ENCODE measurements at places on chromosomes 16 and 17.
A peak's percentile ranks its signal among the peaks of the same experiment; 100 is the strongest.

GRCh38 chr16:85733839-85734170 is 17.1 kb downstream of the C16orf74 start:
- no peak for DNase-seq

DNA sequence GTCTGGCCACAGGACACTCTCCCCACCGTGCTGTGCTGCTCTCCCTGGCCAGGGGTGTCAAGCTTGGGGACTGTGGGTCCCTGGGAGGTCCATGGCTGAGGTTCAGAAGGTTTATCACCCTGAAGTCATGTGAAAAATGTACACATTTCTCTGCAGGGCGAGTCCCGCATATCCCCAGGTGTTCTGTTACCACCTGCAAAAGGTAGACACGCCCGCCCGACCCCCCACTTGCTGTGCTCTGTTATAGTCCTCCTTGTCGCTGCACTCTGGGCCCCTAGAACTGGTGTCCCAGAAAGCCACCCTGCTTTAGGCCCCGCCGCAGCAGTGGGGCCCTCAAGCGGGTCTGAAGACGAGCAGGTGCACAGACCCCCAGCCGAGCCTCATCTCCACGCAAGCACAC is 11.8 kb downstream of the JPT2 start:
- no peak for DNase-seq

DNA sequence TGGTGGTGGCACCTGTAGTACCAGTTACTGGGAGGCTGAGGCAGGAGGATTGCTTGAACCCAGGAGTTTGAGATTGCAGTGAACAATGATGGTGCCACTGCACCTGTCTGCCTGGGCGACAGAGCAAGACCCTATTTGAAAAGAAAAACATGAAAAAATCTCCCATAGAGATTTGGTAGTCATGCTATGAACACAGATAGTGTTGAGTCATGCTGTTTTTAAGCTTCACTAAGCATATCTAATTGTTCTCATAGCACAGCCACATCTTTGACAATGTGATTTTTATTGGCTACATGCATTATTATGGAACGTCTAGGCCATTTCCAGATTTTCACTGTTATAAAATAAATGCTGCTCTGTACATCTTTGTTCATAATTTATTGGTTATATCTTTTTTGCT is 6.0 kb downstream of the IL34 start:
- no peak for DNase-seq

DNA sequence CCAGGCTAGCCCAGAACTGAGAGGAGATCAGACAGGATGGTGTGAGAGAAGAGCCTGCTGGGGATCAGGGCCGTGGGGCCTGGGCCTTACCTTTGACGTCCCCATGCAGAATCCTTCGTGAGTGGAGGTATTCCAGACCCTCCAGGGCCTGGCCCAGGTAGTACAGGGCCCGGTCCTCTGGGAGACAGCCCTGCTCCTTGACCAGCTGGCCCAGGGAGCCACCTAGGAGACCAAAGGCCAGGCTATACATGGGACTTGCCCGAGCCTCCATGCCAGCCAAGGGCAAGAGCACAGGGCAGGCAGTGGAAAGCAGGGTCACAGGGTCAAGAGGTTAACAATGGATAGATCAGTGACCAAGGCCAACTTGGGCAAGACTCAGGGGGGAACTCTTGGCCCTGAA is 12.1 kb upstream of the SPATA32 start:
- no peak for DNase-seq

DNA sequence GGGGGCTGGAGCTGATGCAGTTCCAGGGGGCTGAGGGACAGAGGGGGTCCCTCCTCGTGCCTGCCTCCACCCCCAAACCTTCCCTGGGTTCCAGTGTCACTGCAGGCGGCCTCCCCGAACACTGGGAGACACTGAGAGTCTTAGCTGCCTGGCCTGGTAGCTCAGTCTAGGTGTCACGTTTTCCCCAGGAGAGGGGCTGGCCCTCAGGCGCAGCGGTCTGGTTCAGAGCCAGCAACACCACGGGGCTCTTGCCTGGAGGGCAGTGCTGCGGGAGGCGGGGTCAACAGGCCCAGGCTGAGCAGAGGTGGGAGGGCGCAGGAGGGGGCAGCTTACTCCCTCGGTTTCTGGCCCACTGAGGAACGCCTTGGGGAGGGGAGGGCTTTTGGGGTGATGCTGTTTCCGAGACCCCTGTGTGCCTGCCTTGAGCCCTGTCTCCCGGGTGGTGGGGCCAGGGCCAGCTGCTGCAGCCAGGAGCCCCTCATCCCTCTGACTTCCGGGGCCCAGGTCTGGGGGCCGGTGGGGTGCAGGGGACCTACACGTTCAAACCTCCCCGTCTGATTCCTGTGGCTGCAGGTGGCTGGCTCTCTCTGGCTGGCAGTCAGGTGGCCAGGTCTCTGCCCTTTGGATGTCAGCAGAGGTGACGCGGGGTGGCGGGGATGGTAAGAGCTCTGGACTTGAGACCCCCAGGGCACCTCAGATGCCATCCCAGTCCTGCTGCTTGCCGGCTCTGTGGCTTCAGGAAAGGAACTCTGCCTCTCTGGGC is 89.3 kb upstream of the GSE1 start:
- DNase-seq = no peak

DNA sequence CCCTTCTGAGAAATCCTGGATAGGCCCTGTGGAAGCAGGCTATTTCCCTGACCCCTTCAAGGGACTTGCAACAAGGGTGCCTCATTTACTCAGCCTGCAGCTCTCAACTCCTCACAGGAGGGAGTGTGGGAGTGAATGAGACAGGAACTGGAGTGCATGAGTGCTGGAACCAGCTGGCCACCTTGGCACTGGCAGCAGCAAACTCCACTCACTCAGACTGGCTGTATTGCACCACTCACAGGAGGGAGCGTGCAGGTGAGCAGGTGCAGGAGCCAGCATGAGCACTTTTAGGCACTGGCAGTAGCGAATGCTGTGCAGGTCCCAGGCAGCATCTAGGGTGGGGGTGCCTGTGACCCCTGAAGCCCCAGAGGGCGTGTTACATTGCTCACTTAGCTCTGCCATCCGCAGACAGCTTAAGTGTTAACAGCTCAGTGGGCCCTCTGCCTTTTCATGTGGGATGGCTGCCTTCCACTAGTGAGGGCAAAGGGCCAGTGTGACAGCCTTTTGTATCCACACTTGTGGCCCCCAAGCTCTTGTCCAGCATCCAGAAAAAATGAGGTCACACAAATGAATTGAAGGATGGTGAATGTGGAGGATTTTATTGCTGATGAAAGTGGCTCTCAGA is 11.0 kb upstream of the ZNHIT3 start:
- DNase-seq = no peak

- DNase-seq = no peak
These were observed 47.5 kb downstream of the WNT3 start for GRCh38 chr17:46770818-46771560.

GRCh38 chr17:34163646-34164045 is 91.4 kb upstream of the CCL2 start:
- DNase-seq = no peak

DNA sequence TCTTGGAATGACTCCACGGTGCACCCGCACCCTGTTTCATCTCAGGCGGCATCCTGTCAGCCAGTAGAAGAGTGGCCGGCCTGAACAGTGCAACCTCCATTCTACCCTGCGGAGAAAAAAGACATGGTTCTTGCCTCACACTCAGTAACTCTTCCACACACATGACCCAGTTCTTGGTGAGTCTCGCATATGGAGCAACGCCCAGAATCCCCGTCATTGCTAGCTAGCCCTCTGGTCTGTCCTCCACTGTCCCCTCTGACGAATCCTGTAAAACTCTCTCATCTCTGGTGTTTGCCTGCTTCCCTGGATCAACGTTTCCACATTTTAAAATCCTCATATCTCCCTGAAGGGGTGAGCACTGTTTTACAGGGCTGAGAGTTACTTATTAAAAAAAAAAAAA is 4.2 kb upstream of the RDM1 start:
- no peak for DNase-seq

- peak; percentile 37 for DNase-seq
These were observed 902 bp downstream of the ARHGAP27 start for GRCh38 chr17:45431531-45432404.

GRCh38 chr16:86391486-86391885 is 118.8 kb upstream of the FOXF1 start:
- no peak for DNase-seq

DNA sequence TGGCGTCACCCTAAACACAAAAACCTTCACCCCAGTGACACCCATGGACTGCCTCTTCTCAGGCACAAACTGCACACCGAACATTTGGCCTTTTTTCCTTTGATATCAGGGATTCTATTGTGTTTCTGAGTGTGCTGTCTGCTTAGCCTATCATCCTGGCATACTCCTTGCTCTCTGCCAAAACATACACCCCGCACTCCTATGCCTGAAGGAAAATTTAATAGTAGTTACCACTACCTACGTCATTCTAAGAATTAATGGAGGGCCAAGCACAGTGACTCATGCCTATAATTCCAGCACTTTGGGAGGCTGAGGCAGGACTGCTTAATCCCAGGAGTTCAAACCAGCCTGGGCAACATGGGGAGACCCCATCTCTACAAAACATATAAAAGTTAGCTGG is 19.9 kb upstream of the SLFN13 start:
- no peak for DNase-seq

DNA sequence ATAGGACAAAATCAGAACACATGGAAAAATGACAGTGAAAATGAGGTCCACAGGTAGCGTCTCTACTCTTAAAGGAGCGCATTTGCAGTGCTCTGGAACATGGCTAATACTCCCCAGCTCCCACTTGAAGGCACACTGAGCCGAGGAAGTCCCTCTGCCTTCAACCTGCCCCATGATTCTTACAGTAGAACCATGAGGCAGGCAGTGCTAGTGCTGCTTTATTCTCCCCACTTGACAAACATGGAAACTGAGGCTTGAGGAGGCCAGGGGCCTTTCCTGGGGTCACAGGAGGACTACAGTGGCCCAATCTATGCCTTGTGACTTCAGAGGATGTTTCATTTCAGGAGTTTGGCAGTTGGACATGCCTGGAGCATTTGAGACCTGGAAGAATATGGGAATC is 244.1 kb upstream of the MAF start:
- no peak for DNase-seq

- no peak for DNase-seq
These were observed 23.4 kb upstream of the PHKG2 start for GRCh38 chr16:30724641-30725417.

GRCh38 chr16:77853161-77853560 is 64.8 kb downstream of the VAT1L start:
- DNase-seq = no peak

DNA sequence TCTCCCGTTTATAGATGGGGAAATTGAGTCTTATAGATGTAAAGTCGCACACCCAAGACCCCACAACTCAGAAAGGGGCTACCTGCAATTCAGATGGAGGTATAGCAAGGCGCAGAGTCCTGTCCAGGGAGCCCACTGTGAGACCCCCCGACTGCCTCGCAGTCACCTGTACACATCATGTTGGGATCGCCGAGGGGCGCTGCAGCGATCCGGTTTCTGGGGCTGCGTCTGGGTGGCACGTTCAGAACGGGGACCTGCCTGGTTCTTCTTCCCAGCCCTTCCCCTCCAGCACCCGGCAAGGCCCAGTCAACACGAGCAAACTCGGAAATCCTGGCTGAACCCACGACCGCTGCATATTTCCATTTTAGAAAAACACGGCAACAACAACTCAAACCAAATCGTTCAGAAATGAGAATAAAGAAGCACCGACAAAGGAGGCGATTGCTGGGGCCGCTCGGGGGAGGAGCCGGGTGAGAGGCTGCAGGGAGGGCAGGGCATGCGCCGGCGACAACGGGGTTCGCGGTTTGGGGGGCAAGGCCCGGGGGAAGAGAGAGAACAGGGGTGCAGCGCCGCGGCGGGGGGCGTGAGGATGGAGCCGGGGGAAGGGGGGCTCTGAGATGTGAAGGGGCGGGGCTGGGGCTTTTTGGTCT is 643 bp downstream of the HSDL1 start:
- peak; percentile 11 for DNase-seq

DNA sequence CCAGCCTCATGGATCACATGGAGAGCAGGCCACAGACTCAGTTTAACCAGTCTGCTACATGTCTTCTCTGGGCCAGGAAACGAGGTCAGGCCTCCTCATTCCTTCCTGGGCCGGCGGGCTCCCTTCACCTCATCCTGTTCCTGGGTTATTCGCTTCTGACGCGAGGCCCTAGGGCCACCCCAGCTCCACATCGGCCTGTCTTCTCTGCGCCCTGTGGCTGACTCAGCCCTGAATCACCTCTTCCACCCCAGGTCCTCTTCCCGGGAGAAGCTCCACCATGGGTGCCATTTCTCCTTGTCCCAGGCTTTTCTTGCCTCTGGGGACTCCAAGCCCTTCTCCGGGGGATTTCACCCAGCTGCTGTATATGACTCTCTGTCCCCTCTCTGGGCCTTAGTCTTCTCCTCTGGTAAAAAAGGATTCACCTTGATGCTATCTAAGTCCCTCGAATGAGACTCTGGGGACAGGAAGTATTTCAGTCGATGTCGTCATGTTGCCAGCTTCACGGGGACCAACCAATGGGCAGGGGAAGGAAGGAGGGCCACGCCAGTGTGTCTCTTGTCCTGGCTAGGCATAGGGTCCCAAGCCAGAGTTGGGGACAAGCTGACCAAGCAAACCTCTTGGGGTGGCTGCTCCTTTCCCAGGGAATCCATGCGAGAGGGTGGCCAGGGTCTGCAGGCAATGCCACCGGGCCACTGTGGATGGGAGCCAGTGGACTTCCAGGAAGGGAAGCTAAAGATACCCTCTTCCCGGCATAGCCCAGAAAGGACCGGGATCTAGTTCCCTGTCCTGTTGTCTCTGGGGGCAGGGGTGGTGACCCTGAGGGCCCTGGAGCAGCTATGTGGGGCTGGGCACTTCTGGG is 58.7 kb downstream of the SOCS3 start:
- DNase-seq = no peak

DNA sequence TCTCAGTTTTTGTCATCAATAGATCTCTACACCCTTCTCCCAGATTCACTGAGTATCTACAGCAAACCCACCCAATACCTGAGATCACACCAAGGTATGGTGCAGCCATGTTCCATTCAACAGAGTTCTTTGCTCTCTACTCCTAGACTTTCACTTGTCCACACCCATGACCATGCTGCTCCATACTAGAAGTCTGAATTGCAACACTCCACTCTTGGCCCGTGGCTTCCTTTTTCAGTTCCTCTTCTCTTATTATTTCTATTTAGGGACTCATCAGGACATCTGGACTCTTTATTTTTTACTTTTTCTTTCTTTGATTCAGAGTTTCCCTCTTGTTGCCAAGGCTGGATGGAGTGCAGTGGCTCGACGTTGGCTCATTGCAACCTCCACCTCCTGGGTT is 37.1 kb downstream of the YWHAE start:
- DNase-seq = no peak

DNA sequence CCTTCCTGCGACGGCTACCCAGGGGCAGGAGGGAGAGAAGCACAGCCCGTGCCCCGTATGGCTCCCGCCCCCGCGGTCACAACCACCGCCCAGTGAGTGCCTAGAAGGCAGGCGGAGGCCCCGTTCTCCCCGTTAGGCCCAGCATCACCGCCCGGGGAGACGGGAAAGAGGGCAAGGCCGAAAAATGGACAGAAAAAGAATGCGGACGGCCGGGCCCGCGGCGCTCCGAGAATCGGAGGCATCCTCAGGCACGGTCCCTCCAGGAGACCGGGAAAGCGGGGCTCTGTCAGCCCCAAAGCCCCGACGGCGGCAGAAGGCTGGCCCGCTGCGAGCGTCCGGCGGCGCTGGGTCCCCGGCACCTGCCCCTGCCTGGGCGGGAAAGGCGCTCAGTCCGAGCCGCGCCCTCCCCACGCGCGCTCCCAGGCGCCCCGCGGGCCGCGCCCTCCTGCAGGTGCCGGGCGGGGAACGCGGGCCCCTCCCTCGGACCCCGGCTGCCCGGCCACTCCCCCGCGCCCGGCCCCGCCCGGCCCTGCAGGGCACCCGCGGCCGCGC is 407 bp downstream of the MCRIP1 start:
- no peak for DNase-seq
